Activated naive CD4-positive, alpha-beta T cell treated with anti-CD3 and anti-CD28 coated beads, Interleukin-2, amount 10 ng/mL, durations not matched to agents 7 days and 5 days (primary cell): ENCODE measurements at places on chromosomes 4 and X.

DNA sequence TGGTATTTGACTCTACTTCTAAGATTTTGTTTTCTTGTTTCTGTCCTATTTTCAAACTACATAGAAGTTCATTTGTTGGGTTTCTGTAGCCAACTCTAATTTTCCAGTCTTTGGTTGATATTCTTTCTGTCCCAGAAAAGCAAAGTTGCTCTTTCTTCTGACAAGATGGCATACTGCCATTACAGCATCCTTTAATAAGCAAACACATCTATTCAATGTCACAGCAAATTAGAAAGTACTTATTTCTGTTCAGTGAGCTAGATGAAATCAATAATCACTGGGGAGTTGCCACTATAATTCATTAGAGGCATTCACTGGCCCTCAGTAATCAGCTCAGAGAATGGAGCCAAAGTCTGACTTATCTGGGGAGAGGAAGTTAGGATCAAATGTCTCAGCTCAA lies 1258.0 kb upstream of the IGFBP7 start:
- no peak for DNase-seq

DNA sequence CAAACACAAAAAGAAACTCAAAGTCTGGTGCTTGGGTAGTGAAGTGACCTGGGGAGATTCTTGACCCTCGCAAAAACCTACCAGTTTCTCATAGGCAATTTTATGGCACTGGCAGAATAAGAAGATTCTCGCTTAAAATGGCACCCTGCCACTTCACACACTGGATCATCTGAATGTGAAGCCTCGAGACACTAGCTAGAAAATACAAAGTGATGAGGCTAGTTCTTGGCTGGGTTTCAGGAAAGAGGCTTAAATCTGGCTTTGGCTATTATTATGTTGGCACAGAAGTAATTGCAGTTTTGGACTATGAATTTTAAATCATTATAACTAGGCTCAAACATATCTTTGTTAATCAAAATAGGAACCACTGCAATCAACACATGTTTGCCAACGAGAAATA lies 634.7 kb upstream of the BOD1L1 start:
- no peak for DNase-seq

GRCh38 chr4:153728660-153729059 lies 31.2 kb downstream of the RNF175 start:
- no peak for DNase-seq

GRCh38 chrX:153538424-153538823 lies 21.0 kb downstream of the ATP2B3 start:
- no peak for DNase-seq

- DNase-seq: no peak
Measured at GRCh38 chr4:156764846-156765245, 206.8 kb downstream of the PDGFC start.

DNA sequence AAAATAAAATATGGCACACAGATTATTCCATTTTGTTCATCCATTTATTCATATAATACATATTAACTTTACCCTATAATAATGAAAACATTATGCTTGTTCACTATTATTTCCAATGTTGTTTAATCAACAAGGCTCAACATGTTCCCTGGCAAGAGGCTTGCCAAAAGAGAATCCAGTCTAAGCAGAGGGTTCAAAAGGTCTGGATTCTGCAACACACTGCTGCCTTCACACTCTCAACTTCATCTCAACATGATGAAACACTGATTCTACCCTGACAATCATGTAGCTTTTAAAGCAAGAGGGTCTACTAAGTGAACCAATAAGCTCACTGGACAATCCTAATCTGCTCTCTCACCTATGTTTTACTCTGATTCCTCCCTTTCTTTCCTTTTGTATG lies 101.1 kb downstream of the MID1 start:
- no peak for DNase-seq

- DNase-seq: no peak
Measured at GRCh38 chr4:82551734-82552133, 10.1 kb downstream of the TMEM150C start.

DNA sequence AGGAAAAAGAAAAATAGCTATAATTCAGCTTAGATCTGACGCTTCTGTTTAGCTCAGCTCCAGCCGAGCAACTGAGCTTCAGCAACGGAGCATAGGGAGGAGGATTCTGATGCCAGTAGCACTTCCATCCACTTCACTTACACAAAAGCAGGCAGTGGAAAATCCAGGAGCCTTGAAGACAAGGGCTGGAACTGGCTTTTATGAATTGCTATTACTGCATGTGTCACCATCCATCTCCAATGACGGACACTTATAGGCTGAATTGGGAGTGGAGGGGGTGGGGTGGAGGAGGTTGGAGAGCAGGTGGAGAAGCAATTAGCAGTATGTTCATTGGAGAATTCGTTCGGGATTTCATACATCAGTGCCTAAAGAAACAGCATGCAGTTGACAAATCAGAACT lies 15.6 kb downstream of the ENOX2 start:
- DNase-seq: no peak

- DNase-seq: no peak
Measured at GRCh38 chr4:14375816-14376215, 626.5 kb upstream of the CPEB2 start.

- DNase-seq: no peak
Measured at GRCh38 chrX:110321081-110321480, 3.2 kb upstream of the AMMECR1 start.

DNA sequence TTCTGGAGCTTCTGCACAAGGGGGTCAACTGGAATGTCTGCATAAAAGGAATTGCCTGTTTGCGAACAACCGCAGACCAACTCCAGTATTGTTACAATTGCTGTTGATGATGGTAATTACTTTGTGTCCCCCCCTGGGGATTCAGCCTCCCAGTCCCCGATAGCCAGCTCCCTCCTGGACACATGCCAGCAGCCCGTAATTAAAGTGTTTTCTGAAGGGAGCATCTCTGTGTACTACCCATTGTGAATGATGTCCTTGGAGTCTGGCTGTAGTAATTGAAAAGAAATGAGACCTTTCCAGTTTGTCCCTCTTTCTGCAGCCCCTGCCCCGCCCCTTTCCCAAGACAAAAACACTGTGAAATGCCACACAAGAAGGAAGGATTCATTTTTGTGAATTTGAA lies 377.1 kb upstream of the LCORL start:
- DNase-seq: no peak

DNA sequence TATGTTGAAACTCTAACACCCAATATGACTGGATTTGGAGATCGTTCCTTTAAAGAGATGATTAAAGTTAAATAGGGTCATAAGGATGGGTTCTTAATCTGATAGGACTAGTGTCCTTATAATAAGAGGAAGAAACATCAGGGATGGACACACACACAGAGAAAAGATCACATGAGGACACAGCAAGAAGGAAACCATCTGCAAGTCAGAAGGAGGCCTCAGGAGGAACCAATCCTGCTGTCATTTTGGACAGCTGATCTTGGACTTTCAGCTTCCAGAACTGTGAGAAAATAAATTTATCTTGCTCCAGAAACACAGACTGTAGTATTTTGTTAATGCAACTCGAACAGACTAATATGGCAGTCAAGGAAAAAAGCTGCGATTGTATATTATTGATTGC lies 631.5 kb downstream of the PCDH7 start:
- no peak for DNase-seq

GRCh38 chr4:179605196-179605595 lies 2163.0 kb upstream of the AGA start:
- no peak for DNase-seq

- no peak for DNase-seq
Measured at GRCh38 chr4:93031431-93032098, 727.8 kb downstream of the GRID2 start.

GRCh38 chrX:30373479-30373878 lies 64.3 kb upstream of the NR0B1 start:
- no peak for DNase-seq

DNA sequence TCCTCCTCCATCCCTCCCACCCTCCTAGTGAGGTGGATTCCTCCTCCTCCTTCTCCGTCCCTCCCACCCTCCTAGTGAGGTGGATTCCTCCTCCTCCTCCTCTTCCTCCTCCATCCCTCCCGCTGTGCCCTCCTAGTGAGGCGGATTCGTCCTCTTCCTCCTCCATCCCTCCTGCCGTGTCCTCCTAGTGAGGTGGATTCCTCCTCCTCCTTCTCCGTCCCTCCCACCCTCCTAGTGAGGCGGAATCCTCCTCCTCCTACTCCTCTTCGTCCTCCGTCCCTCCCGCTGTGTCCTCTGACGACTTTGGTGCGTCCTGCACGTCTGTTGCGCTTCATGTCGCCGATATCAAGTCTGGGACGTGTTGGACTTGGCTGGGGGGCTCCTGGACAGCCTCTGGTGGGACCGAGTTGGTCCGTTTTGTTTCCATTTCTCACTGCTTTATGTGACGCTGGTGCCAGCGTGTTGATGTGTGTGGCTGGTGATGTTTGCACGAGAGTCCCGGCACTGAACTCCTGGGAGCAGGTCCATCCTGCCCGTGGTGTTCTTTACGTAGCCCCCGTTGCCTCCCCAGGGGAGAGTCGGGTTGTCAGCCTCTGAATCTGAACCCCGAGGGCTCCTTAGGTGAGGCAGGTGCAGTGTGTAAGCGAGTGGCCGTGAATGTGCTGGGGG lies 5.4 kb downstream of the AKAP17A start:
- no peak for DNase-seq

DNA sequence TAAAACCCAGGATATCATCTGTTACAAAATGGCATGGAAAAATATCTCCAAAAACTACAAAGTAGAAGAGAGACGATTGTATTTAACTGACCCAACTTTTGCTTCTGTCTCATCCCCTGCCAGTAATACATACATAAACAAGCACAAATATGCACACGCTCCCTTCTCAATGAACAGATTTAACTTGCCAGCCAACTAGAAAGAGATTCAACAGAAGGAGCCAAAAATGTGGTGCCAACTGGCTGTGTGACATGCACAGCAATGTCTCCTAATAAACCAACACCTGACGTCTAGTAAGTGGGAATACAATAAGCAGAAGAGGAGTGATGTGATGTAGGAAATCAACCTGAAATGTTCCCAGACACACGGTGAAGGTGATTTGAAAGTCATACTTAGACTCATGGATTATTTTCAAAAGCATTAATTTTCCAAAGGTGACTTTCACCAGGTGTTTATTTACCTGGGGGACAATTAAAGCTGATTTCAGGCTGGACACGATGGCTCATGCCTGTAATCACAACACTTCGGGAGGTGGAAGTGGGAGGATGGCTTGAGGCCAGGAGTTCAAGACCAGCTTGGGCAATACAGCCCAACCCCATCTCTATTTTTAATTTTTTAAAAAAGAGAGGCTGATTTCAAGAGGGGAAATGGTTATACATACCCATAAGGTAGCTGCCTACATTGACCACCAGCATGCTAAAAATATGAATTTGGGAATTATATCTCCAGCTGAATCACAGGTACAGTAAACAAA lies 33.7 kb downstream of the SH3RF1 start:
- DNase-seq: no peak

- no peak for DNase-seq
Measured at GRCh38 chrX:121585626-121586025, 538.2 kb downstream of the GLUD2 start.

- no peak for DNase-seq
Measured at GRCh38 chr4:70315928-70316327, 18.9 kb upstream of the CABS1 start.

- no peak for DNase-seq
Measured at GRCh38 chr4:2472187-2472586, 3.3 kb downstream of the RNF4 start.

DNA sequence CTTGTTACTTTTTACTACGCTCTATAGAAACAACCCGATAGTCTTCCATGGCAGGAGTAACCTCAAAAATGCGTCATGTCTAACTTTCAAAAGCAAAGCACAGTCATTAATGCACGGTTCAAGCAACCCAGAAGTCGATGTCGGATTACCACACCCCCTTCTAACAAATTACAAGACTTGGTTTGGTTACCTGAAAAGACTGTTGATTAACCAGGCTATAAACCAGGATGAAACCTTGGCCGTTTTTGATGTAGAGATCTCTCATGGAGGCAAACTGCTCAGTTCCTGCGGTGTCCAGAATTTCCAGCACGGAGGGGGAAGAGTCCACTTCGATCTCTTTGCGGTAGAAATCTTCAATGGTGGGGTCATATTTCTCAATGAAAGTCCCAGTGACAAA lies 2.4 kb downstream of the RAP2C start:
- DNase-seq: peak; percentile 28

DNA sequence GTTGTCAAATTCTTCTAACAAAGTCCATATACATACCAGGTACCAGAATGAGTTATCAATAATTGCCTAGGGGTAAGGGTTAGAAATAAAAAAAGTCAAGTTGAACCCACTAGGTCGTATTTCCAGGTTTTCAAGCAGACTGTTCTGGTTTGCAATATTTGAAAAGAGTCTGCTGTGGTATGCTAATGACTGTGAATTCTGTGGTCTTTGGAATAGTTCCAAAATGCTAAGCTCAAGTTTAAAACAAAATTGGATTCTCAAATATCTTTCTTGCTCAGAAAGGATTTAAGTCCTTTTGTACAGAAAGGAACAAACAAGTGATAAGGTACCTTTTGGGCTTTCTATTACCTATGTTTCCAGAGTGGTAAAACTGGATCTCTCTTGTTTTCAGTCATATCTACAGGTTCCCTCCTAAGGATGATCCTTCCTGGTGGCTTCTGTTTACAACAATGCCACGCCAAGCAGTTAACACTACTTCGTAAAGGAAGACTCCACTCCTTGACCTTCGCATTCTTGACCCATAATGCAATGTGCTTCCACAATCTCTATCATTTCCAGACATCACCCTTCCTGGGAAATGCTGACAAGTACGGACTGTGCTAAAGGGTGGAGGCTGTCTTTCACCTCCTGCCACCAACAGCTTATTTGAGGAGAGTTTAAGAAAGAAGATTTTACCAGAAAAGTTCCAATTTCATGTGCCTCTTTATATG lies 531.7 kb upstream of the FTHL17 start:
- no peak for DNase-seq

- no peak for DNase-seq
Measured at GRCh38 chr4:88415982-88416381, 37.3 kb downstream of the HERC6 start.

- DNase-seq: no peak
Measured at GRCh38 chr4:77177199-77177598, 20.2 kb downstream of the CCNG2 start.

GRCh38 chrX:24694825-24695224 lies 1.1 kb downstream of the POLA1 start:
- DNase-seq: no peak

DNA sequence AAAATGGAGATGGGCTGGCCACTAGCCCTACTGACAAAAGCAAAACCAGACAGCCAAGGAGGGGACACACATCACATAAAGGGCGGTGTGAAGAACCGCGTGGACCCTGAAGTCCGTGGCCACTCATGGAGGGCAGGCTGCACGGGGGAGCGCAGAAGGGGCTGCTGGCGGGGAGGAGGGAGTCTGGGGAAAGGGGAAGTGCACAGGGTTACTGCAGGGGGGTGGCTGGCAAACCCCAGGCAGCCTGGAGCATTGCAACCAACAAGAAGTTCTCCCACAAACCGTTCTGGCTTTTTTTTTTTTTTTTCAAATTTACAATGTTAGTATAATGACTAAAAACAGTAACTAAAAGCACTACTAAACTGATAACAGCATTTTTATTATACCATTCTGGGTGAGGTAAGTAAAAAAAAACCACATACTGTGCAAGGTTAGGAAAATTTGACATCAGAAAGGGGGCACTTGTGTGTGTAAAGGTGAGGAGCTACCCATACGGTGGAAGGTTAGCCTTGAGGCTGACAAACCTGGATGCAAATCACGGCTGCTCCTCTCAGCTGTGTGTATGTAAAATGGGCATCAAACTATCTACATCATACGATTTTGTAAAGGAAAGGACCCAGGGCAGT lies 87.1 kb downstream of the TSPAN5 start:
- no peak for DNase-seq

- no peak for DNase-seq
Measured at GRCh38 chrX:74318672-74319071, 14.7 kb downstream of the ZCCHC13 start.
